ENCODE measurements at places on chromosomes 4 and X. TPM values are rescaled to one million over a fixed set of nuclear protein-coding genes. Genes with fewer than 3 reads are reported as not detected.

PABPC1L2A gene
- total RNA-seq, result not detected

NHSL2 gene
- total RNA-seq, result 19.8 TPM

SHISA3 gene
- total RNA-seq, result 0.17 TPM

ENPEP gene
- total RNA-seq, result 0.33 TPM

ADH7 gene
- total RNA-seq, result 2.0 TPM

BTC gene
- total RNA-seq, result 1.2 TPM

FAM184B gene
- not detected for total RNA-seq

HELT gene
- not detected for total RNA-seq

RAI2 gene
- 2.2 TPM for total RNA-seq

SLC16A2 gene
- 25.1 TPM for total RNA-seq

FAM9B gene
- total RNA-seq, result not detected

CHIC2 gene
- 37.7 TPM for total RNA-seq

TMPRSS11D gene
- total RNA-seq, result under 0.01 TPM

TEX13D gene
- total RNA-seq, result not detected

NUDT10 gene
- total RNA-seq, result 5.2 TPM

FGB gene
- total RNA-seq, result not detected

TMEM128 gene
- total RNA-seq, result 24.6 TPM

CYBB gene
- under 0.01 TPM for total RNA-seq

CCNB3 gene
- total RNA-seq, result 0.17 TPM

ARMCX5 gene
- 19.9 TPM for total RNA-seq

ADRA2C gene
- total RNA-seq, result 0.50 TPM

ARR3 gene
- not detected for total RNA-seq

TEX11 gene
- 0.15 TPM for total RNA-seq

HPGD gene
- total RNA-seq, result 0.33 TPM

HERC5 gene
- total RNA-seq, result 6.0 TPM

ING2 gene
- 8.9 TPM for total RNA-seq

AP1S2 gene
- total RNA-seq, result 49.0 TPM

PROM1 gene
- not detected for total RNA-seq

IL13RA1 gene
- total RNA-seq, result 65.7 TPM

TXK gene
- total RNA-seq, result 0.17 TPM

ADAD1 gene
- not detected for total RNA-seq

ABHD18 gene
- 5.5 TPM for total RNA-seq

MAGEB10 gene
- 0.17 TPM for total RNA-seq

DUSP21 gene
- total RNA-seq, result not detected

MTNR1A gene
- total RNA-seq, result not detected

HTN3 gene
- total RNA-seq, result not detected

ARFIP1 gene
- total RNA-seq, result 61.2 TPM

GABRQ gene
- 0.17 TPM for total RNA-seq

MAGEC1 gene
- total RNA-seq, result not detected

MSX1 gene
- total RNA-seq, result 14.4 TPM

CISD2 gene
- 26.8 TPM for total RNA-seq

All from smooth muscle cell of trachea (primary cell).